ENCODE measurements at places on chromosomes 16 and 17. TPM values are rescaled to one million over a fixed set of nuclear protein-coding genes. Genes with fewer than 3 reads are reported as not detected.

DNA sequence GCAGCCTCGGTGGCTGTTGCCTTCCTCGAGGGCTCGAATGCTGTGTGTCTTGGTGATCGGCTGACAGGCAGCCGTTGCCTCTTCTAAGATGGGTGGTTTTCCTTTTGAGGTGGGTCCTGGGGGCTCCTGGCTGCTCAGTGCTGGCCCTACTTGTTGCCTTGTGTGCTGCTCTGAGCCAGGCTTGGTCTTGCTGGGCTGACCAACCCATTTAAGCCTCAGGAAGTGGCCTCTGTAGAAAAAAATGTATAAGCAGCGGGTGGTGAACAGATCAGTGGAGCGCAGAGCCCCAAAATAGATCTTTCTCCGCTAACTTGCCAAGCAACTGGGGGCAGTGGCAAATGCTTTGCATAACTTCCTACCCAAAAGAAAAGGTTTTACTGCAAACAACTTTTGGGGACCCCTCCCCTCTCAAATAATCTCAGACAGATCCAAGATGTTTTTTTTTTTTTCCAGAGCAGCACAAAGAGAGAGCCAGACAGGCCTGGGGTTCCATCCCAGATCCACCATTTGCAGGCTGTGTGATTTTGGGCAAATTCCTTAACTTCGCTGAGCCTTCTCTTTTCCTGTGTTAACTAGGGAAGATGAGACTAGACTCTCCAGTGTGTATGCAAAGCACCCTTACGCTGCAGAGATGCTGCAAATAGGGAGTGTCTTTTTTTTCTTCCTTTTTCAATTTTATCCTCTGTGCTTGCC is 42.5 kb downstream of the PLCG2 start:
- DNase-seq = no peak

DNA sequence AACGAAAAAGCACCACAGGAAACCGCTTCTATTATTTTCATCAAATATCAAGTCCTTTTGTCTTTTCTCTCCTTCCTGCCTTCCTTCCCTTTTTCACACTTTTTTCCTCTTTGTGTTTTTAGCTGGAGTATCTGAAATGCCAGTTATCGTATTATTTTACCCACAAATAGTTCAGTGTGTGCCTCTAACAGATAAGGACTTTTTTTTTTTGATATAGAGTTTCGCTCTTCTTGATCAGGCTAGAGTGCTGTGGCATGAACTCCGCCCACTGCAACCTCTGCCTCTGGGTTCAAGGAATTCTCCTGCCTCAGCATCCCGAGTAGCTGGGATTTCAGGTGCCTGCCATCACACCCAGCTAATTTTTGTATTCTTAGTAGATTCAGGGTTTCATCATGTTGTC is 10.7 kb downstream of the DNAAF1 start:
- no peak for DNase-seq

GRCh38 chr16:9138021-9138680 is 46.7 kb downstream of the HAPSTR1 start:
- DNase-seq = no peak

- DNase-seq = no peak
Measured at GRCh38 chr16:17116595-17117322, 354.0 kb downstream of the XYLT1 start.

CCDC78 gene
- 1.4 TPM for polyA plus RNA-seq

GRCh38 chr16:67336648-67337047 is 10.0 kb downstream of the LRRC36 start:
- no peak for DNase-seq

DNA sequence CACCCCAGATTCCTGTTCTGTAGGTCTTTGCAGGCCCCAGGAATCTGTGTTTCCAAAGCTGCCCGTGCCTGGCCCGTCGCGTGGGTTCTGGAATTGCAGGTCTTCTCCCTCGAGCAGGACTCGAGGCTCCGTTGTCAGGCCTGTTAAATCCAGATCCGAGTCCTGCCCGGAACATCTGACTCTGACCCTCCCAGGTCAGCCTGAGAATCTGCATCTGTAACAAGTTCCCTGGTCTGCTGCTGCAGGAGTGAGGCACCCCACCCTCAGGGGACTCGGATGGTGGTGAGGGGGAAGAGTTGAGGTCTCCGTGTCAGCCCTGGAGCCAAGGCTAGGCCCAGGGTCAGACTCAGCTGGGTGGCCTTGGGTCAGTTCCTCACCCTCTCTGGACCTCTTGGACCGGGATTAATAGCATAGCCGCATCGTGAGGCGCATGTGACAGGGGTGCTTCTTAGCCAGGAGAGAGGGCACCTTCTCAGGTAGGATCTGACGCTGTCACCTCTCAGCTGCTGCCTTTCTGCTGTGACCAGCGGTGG is 8.8 kb downstream of the SPIRE2 start:
- DNase-seq = no peak

CIAPIN1 gene
- polyA plus RNA-seq = 55.8 TPM

DNA sequence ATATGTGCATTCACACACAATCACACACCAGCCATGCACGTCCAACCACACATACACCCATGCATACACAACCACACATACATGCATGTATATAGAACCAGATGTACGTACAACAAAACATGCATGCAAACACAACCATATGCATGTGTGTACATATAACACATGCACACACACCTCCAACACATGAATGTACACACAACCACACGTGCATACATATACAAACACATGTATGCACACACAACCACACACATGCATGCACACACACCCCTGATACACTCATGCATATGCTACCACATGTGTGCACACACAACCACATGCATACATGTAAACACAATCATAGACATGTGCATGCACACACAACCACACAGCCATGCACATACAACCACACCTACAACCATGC is 52.0 kb upstream of the SDK2 start:
- no peak for DNase-seq

Data from hindlimb muscle (tissue), 1 donor.